SK-N-MC (cell line): ENCODE measurements at places on chromosomes 3 and 15.

DNA sequence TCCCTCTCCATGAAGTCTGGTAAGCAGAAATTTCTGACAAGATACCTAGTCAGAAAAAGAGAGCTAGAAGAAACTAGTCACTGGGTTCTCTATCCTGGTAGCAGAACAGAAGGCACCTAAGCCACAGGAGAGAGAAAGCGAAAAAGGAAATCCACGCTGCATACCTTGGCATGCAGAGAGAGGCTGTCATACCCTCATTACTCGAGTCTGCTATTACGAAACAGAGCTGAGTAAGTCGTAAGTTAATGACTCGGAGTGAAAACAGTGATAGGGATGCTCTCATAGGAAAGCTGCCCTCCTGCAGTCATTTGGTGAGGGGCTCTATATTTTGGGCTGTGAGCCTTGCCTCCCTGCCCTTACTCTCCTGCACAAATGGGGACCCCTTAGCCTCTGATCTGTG lies 16.2 kb downstream of the CLRN1 start:
- DNase-seq: no peak

DNA sequence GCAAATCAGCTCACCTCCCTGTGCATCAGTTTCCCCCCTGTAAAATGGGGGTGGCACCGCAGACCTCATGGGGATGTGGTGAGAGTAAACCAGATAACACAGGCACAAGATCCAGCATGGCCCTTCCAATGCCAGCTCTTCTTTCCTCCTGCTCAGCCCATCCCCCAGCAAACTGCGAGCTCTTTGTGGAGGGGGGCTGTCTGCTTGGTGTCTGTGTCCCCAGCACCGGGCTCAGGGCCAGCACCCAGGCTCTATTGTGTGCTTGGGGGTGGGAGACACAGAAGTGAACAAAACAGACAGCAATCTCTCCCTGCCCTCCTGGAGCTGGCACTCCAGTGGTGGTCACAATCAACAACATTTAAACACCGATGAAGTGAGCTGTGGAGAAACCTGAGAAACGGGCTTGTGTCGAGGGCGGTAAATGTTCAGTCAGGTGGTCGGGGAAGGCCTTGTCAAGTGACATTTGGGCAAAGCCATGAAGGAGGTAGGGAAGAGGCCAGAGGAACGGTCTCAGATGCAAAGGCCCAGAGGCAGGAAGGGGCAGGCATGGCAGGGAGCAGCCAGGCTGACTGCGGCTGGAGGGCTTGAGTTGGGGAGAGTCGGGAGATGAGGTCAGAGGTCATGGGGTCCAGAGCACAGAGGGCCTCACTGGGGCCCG lies 28.4 kb downstream of the GRIP2 start:
- no peak for DNase-seq

DNA sequence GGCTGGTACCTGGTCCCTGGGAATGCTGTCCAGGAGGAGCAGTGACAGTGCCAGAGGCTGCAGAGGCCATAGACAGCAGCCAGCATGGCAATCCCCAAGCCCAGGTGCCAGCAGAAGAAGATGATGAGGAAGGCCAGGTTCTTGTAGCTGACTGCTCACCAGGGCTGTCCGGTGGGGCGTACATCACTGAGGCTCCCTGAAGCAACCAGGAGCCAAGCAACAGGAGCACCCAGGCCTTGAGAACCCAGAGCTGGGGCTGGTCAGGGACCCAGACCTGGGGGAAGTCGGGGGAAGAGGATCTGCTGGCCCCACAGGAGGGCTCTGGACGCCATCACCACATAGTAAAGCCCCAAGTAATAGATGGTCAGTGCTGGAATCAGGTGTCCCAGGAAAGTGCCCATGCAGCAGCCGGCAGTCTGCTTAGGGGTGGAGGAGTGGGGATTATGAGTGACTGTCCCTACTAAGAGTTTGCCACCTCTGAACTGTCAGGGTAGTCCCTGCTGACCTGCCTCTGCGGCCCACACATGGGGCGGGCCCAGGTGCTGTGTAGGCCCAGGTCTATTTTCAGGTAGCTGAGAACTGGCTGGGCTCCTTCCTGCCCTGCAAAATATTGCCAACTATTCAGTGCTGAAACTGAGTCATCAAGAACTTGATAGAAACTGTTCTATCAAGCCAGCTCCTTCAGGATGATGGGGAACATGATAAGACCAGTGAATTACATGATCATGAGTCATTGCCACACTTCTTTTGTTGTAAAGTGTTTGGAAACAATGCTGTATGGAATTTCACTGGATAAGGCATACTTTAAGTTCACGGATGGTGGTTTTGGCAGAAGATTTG lies 68.7 kb downstream of the CHRD start:
- DNase-seq: no peak

- DNase-seq: no peak
Observed at GRCh38 chr3:86794361-86795065, 196.4 kb downstream of the VGLL3 start.

- DNase-seq: no peak
Observed at GRCh38 chr3:129409541-129409940, 18.9 kb downstream of the EFCAB12 start.

DNA sequence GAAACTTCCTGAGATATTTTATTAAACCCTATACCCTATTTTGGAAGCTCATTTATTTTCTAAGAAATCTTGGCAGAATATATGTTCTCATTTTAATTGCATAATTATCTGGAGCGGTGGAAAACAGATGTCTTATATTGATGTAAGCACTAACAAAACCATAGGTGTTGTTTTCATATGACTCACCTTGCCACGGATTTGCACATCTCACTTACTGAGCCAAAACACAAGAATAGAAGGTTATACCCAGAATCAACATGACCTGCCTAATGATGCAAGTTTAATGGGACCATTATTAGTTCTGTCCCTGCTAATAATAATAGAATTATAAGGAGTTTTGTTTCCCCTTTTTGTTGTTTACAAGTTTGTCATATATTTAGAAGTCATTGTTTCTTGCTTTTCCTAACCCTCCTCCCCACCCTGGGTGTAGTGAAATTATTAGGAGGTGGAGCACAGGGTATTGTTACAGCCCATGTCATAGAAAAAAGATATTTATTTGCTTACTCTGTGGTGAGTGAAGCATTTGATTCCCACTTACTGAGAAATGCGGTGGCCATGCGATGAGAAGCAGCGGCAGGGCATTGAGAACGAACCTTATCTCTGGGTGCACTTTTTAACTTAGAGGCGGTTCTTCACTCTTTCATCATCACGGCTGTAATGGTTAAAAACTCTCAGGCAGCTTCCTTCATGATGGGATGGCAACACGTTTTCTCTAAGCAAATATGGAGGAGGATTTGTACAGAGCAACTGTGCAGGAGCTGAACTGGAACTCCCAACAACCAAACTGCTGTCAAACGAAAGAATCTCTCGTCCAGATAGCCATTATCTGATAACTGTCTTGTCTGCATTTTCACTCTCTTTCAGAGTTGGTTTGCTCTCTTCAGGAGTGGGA lies 521 bp downstream of the IL5RA start:
- no peak for DNase-seq

- no peak for DNase-seq
Observed at GRCh38 chr3:157026091-157026490, 133.9 kb downstream of the CCNL1 start.

DNA sequence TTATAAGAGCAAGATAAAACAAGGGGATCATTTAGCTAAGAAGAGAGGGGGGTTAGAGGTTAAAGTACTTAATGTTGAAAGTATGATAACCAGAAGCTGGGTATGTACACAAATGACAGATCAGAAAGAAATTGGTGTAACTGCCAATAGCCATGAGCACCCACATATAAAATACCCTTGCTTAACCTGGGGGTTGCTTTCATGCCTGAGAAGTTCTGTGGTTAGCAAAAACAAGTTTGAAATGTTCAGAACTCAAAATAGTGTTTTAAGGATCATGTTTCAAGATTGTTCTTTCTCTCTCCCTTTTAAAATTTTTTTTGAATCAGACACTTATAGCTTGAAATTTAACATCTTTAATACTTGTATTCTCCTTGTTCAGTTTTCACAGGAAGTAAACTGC lies 321.4 kb upstream of the GBE1 start:
- DNase-seq: no peak

DNA sequence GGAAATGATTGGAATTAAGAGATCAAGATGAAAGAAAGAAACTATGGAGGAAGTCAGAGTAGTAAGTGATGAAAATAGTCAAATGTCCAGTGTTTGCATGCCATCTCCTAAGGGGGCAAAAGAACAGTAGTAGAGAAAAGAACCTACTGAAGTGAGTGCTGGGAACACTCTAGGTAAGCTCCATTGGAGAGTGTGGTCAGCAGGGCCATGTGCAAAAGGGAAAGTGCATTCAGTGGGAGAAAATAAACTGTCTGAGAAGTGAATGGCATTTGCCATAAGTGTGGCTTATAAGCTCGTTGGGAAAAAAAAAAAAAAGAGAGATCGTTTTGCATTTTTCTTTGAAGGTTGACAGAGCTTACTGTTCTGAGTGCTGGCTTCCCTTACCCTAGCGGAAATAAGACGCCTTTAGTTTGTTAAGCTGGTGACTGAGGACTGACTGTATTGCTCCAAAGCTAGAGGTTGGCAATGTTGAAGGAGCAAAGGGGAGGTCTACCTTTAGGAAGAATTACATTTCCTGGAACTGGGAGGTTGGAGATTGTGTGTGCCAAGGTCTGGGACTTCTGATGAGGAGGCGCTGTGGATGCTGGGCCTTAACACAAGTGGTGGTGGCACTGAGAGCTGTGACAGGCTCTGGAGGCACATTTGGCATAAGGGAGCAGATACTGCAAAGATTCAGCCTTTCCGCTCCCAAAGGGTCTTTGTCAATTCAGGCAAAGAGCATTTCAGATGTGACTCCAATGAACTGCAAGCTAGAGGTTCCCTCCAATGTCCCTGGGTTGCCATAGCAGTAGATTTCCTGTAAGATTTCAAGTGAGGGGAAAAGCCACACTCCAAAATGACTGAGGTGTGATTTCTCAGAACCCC lies 287.8 kb upstream of the SATB1 start:
- DNase-seq: no peak

GRCh38 chr3:4950948-4951347 lies 28.3 kb upstream of the BHLHE40 start:
- no peak for DNase-seq

GRCh38 chr15:87401973-87402372 lies 854.6 kb downstream of the NTRK3 start:
- DNase-seq: no peak

DNA sequence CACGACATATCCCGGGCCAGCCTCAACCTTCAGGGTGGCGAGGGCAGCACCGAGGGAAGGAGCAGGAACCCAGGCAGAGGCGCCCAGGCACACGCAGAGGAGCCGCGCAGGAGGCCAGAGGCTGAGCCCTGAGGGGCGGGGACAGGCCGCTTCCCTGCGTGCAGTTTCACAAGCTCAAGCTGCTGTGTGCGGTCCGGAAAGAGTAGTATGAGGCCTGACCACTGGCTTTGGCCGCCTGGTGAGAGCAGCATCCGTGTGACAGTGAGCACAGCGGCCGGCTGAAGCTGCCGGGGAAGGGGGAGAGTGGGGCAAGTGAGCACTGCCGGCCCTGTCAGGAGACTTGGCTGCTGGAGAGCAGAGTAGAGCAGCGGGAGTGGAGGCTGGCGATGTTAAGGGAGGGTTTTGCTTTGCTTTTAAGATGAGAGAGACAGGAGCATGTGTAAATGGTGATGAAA lies 8.7 kb downstream of the ZDHHC19 start:
- no peak for DNase-seq

DNA sequence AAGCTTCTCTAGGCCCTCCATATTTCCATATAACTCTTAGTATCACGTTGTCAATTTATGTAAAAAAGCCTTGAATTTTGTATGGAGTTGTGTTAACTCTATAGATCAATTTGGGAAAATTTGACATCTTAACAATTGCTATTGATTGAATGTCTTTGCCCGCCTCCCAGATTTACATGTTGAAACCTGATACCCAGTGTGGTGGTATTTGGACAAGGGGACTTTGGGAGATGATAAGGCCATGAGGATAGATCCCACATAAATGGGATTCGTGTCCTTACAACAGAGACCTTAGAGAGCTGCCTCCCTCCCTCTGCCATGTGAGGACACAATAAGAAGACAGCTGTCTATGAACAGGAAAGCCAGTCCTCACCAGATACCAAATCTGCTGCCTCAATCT lies 21.1 kb upstream of the TNK2 start:
- no peak for DNase-seq

DNA sequence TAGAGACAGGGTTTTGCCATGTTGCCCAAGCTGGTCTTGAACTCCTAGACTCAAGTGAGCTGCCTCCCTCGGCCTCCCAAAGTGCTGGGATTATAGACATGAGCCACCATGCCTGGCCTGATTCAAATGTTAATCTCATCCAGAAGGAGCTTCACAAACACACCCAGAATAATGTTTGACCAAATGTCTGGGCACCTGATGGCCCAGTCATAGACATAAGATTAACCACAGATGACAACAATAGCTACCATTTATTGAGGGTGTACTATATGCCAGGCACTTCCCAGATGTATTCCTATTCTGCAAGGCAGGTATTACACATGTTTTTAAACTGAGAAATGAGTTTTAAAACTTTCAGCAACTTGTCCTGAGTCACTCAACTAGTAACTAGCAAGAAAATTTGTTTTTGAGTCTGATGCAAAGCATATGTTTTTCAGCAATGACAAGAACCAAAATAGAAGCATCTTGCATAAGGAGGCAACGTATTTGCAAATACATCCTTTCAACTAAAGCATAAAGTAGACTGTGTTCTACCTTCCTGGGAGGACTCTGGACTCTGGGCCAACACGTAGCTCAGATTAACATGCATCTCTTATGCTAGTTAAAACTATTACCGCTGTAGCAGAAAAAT lies 8.1 kb upstream of the SPG21 start:
- DNase-seq: no peak

DNA sequence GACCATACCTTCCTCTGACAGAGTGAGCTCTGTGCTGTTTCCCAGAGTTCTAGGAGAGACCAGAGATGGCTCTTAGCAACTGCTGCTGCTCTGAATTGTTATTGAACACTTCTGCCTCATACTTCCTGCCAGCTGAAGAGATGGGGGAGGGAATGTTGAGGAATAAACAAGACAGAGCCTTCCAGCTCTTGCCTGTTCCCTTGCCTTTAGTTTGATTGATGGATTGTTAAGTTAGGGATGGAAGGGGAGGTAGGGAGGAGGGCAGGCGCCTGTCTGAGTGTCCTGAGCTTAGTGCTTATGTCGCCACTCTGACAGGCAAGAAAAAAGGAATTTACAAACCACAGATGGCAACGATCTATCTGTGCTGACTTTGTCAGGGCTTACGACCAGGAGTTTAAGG lies 42.8 kb downstream of the ZNF609 start:
- no peak for DNase-seq
